ENCODE measurements at places on chromosomes 7 and 10.

- DNase-seq: no peak
Measured at GRCh38 chr10:83994325-83994724, 145.0 kb upstream of the GHITM start.

DNA sequence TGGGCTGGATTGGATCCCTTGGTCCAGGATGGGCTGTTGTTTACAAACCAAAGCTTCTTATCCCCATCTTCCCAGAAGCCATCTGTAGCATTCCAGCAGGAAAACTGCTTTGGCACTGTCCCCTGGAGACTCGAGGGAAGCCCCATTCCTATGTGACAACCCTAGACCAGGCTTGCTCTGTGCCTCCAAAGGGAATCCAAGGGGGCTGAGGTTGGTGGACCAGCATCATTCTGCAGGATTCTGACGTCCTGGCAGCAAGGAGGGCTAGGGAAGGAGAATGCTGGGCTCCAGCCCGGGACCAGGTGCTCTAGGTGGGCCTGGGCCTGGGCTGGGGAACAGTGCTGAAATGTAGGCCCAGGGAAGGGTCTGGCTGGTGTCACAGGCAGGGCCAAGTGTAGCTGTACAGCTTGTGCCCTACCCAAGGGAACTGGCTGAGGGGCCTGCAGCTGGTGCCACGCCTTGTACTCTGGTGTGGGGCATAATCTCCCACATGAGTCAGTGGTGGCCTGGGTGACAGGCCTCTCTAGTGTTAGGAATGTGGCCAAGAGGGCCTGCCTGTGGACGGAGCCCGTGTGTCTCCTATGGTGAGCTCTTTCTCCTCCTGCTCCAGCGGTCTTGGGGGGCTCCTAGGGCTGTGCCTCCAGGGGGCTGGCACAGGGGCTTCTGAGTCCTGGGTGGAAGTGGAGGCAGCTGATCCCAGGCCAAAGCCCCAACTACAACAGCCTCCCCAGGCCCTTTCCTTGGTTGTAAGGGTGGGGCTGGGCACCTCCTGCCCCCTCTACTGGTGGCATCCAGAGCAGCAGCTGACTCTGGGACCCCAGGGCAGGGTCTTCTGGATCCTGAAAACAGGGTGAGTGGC lies 25.2 kb downstream of the TRIM8 start:
- peak; percentile 53 for DNase-seq

DNA sequence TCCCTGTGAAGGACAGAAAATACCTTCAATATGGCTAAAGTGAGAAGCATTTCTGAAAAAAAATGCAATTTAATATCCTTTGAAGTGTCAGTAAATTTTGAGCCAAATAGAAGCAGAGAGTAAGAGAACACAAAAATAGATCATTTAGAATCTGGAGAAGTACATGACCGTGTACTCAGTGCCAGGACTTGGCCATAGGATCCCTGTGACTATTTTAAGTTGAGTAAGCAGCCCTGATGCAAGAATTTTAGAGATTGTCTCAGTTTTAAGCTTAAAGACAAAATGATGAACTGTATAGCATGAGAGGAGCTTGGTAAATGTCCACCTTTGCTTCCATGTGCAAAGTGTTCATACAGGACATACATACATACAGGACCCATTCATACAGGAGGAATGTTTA lies 2.5 kb downstream of the PTER start:
- no peak for DNase-seq

- DNase-seq: no peak
Measured at GRCh38 chr7:33816106-33816505, 89.2 kb upstream of the BMPER start.

GRCh38 chr10:68194290-68194689 lies 37.6 kb downstream of the ATOH7 start:
- DNase-seq: no peak

- DNase-seq: no peak
Measured at GRCh38 chr10:46545861-46546590, 10.4 kb downstream of the GPRIN2 start.

DNA sequence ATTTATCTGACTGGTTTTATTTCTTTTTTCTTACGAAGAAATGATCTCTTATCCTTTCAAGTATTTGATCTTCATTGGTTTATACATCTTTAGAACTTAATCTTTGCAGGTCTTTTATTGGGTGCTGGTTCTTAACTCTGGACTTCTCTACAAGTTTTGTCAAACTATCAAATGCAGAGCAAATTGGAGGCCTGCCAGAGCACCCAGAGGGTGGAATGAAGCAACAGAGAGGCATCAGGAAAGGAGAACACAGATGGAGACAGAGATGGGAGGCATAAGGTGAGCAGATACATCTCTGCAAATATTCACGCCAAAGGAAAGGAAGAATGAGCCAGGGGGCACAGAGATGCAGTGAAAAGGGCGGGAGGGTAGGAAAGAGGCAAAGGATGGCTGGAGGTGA lies 130.3 kb downstream of the PKD1L1 start:
- DNase-seq: no peak

- peak; percentile 70 for DNase-seq
Measured at GRCh38 chr7:125316466-125316865, 386.8 kb upstream of the POT1 start.

DNA sequence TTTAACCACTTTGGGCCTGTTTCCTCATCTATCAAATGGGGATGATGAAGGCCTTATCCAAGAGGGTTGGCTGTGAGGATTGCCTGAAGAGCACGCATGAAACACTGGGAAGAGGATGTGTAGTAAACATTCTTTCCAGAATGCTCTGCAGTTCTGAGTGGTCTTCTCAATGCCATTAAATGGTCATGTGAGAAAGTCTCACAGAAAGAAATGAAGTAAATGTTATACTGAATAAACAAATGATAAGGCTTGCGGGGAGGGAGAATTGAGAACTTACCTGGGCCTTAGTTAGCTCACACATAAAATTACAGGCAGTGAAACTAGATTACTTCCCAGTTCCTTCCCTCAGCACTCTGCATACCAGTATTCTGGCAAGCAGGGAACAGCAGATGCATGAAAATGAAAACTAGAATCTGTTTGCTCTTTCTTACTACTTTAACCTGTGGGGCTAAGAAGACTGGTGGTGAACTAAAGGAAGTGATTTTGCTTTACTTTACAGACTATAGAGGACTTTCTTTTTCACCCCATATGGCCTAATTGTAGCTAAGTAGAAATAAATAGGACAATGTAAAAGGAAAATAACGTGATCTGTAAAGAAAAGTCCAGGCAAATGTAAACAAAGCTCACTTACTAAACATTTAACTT lies 135.3 kb upstream of the CCDC6 start:
- DNase-seq: no peak

GRCh38 chr10:80485946-80486764 lies 32.0 kb downstream of the TSPAN14 start:
- peak; percentile 74 for DNase-seq

DNA sequence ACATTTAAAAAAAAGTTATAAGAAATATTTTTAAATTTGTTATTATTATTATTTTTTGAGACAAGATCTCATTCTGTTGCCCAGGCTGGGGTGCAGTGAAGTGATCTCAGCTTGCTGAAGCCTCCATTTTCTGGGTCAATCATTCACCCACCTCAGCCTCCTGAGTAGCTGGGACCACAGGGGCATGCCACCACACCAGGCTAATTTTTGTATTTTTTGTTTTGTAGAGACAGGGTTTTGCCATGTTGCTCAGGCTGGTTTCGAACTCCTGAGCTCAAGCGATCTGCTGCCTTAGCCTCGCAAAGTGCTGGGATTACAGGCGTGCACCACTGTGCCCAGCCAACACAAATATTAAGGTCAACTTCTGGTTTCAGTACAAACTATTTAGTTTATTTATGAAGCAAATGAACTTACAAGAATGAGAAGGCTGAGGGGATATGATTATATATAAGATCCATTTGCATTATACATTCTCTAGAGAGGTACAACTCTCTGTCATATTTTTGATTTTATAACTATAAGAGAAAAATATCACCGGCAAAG lies 45.9 kb upstream of the FAM133B start:
- no peak for DNase-seq

DNA sequence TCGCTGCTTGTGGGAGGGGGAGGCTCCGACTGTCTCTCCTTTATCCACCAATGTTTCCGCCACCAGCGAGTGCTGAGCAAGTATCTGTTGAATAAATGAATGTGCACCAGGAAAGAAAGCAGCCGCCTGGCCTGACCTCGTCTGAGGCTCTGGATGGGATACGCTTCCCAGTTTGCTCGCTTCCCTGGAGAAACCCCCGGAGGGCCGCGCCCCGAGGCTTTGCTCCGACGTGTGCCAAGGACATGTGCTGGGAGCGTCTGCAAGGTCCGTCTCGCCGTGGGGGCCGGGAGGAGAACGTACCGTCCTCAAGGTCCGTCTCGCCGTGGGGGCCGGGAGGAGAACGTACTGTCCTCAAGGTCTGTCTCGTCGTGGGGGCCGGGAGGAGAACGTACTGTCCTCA lies 536.4 kb downstream of the DNAJB6 start:
- DNase-seq: no peak

GRCh38 chr7:155791214-155791737 lies 21.0 kb downstream of the SHH start:
- DNase-seq: no peak

DNA sequence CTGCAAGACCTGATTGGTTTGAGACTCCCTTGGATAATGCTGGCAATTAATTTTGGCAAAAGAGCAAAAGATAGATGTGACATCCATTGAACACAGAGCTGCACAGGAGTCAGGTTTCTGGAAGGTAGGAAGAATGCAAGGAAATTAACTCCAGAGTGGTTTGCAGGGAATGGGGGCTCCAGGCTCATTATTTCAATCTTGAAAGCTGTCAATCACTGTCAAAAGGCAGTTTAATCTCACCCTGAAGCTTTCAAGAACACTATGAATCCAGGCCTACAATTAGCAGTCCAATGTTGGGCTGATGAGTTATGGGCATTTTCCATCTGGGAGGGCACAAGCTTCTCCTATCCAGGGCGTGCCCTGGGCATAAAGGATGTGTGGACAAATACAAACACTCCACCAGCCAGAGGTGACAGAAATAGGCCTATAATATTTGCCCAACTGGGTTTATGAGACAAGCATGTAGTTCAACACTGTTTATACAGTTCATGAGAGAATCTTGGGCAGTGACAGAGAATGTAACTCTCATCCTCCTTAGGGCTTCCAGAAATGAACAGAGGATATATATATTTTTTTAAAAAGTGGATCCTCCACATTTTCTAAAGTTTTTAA lies 80.5 kb downstream of the KCNMA1 start:
- no peak for DNase-seq

DNA sequence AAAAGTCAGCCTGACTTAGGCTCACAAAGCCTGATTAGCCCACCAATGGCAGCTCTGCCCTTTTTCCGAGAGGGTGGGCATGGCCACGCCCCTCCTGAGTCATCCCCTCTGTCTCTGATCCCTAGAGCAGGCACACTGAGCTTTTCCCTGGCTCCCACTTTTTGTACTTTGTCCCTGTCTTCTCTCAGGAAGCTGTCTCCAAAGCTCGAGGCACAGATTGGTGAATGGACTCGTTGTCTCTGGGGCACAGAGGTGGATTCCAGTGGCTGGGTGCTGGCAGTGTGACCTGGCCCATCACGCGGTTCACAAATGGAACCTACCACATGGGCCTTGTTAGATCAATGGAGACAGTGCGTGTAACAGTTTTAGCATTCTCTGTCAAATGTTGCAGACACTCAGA lies 313.5 kb downstream of the WDR37 start:
- DNase-seq: no peak

DNA sequence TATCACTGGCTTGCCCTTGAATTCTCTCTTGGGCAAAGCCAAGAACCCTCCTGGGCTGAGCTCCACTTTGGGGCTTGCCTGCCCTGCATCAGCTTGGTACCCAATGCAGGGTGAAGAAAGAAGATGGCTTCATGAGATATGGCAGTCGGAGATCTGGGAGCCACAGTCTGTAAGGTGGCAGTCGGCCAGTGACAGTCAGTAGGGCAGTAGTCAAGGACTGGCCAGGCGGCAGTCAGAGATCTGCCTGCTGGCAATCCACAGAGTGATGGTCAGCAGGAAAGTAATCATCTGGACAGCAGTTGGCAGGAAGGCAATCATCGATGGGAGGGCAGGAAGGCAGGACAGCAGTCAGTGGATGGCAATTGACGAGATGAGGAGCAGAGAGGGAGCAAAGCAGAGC lies 32.6 kb upstream of the CNNM1 start:
- no peak for DNase-seq

GRCh38 chr10:17703706-17704105 lies 48.3 kb upstream of the TMEM236 start:
- DNase-seq: no peak

- no peak for DNase-seq
Measured at GRCh38 chr10:72049969-72050781, 38.2 kb downstream of the SPOCK2 start.

- no peak for DNase-seq
Measured at GRCh38 chr10:43963379-43963778, 314.7 kb upstream of the ZNF32 start.

DNA sequence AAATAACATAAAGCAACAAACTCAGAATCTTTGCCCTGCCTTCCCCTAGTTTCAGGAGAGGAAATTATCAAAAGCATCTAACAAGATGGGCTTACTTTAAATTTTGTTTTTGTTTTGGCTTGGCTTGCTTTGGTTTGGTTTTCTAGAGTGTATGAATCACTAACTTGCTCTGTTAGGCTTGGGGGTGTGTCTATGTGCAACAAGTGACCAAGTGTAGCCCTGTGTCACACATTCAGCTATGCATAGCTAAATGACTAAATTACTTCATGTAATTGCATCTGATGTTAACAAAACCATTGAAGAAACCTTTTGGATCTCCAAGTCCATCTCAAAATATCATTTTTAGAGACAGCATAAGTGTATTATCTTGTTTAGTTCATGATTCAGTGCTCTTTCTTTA lies 251.0 kb downstream of the TFEC start:
- DNase-seq: no peak

DNA sequence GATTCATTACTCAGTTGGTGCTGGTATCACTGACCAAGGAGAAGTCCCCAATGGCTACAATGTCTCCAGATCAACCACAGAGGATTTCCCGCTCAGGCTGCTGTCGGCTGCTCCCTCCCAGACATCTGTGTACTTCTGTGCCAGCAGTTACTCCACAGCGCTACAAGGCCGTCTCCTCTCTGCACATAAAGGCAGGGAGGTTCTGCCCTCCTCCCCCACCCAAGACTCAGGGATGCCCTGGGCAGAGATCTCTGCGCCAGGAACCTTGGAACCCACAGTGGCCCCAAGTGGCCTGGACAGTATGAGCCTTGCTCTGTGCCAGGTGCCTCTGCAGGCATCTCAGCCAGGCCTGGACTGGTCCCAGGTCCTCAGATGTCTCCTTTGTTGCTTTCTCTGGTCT lies 193.4 kb upstream of the PRSS58 start:
- no peak for DNase-seq

GRCh38 chr10:31864834-31865518 lies 63.7 kb downstream of the ARHGAP12 start:
- no peak for DNase-seq

- DNase-seq: no peak
Measured at GRCh38 chr7:105298439-105298894, 90.3 kb downstream of the SRPK2 start.

GRCh38 chr7:51123322-51124019 lies 193.1 kb downstream of the COBL start:
- no peak for DNase-seq

DNA sequence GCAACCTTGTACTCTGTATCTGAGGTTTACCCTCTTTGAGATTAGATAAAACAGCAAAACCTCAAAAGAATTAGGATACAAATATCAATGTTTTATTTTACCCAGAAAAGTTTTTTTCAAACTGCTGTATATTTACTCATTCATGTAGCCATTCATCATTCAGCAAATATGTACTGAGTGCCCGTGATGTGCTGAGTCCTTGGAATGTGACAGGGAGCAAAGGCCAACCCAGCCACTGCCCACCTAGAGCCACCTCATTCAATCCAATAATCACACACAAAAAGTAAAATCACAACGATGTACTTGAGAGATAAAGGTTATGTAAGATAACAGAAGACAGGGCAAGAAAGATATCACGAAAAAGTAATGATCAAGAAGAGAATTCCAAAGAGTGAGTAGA lies 187.4 kb downstream of the CDCA7L start:
- no peak for DNase-seq

All from KBM-7 (cell line).